ENCODE measurements at places on chromosomes 3 and 15.

DNA sequence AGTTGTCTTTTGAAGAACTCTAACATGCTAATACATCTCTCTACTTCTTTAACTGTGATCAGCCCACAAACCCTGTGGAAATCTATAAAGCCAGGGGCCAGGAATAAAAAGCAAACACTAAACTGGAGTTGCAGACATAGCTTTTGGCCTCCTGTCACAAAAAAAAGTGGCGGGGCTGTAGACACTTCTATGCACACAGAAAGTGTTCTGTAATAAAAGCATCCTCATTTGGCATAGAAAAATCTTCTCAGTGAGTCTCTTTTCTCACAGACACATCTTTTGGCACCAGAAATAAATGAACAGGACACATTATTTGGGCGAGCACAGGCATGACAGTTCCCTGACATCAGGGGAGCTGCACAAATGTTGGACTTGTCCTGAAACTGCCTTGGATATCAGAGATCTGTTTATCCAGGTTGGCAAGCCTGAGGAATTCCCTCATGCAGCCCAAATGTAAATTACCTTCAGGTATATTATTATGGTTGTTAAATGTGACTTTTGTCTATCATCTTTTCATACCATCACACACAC lies 355.4 kb downstream of the FGF12 start:
- DNase-seq = no peak

DNA sequence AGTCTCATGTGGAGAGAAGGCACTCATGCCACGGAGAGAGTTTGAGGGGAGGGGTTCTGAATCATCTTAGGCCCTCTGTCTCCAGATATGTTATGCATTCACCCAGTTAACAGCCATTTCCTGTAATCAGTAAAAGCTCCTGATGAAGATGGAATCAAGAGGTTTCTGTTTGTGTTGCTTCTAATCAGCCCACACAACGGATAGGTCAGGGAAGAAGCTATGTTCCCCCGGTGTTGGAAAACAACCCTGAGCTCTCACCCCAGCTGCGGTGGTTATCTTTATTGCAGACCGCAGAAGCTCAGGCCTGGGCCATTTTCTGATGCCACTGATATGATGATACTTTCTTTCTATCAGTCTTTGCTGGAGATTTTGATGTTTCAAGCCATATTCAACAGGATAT lies 338.5 kb upstream of the ONECUT1 start:
- DNase-seq = peak; percentile 11

GRCh38 chr3:72652395-72652794 lies 195.8 kb downstream of the SHQ1 start:
- DNase-seq = no peak

GRCh38 chr3:95751509-95751908 lies 1062.9 kb upstream of the EPHA6 start:
- peak; percentile 44 for DNase-seq

DNA sequence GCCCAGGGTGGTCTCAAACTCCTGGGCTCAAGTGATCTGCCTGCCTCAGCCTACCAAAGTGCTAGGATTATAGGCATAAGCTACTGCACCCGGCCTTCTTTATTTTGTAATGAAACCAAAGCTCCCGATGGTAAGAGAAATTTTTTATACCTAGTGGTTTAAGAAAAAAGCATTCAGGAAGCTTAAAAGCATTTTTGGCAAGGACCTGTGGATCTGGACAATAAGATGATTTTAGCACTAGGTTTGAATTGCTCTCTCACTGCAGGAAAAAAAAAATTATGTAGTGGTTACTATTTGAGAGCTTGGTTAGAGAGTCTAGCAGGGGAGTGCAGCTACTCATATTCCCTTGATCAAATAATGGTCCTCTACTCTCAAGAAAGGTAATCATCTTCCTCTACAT lies 64.9 kb upstream of the PIK3R4 start:
- no peak for DNase-seq

DNA sequence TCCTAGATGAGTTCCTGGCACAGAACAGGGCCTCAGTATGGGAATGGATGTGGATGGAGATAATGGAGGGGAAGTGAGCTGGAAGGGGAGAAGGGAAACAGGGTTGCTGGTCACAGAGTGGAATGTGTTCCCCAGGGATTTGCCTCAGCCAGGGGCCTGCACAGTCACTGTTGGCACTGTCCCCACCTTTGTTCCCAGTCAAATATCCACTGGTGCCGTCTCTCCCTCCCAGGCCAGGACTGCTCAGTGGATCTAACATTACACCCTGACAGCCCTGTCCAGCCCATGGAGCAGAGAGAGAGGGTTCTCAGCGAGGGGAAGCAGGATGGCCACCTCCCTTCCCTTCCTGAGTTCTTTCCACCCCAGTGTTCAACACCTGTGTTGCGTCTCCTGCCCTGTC lies 1.5 kb upstream of the PPP1R2 start:
- DNase-seq = no peak

DNA sequence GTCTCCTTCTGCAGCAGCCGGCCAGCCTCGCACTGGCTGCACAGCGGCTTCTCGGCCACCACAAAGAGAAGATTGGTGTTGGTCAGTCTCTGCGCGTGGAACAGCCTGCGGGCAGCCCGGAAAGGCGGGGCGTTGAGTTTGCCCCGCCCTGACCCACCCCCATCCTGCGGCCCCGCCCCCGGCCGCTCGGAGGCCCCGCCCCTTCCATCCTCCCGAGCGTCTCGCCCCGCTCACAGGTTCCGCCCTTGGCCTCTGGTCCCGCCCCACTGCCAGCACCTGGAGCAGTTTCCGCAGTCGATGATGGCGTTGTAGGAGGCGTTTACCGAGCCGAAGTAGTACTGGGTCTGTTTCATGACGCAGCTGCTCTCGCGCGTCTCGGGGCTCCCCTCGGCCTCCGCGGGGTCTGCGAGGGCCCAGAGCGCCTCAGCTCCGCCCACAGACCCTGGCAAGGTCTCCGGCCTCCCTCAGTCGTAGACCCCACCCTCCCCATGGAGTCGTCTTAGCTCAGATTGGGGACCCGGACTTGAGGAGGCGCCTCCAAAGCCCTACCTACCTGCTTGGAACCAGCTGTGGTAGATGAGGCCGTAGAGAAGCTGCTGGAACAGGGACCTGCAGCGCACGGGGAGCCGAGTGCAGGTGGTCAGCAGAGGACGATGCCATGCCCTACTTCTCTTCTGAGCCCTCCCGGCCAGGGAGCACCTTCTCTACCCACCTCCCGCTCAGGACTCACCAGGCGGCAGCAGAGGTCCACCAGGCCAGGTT lies 5.9 kb upstream of the TMEM115 start:
- DNase-seq = peak; percentile 69

DNA sequence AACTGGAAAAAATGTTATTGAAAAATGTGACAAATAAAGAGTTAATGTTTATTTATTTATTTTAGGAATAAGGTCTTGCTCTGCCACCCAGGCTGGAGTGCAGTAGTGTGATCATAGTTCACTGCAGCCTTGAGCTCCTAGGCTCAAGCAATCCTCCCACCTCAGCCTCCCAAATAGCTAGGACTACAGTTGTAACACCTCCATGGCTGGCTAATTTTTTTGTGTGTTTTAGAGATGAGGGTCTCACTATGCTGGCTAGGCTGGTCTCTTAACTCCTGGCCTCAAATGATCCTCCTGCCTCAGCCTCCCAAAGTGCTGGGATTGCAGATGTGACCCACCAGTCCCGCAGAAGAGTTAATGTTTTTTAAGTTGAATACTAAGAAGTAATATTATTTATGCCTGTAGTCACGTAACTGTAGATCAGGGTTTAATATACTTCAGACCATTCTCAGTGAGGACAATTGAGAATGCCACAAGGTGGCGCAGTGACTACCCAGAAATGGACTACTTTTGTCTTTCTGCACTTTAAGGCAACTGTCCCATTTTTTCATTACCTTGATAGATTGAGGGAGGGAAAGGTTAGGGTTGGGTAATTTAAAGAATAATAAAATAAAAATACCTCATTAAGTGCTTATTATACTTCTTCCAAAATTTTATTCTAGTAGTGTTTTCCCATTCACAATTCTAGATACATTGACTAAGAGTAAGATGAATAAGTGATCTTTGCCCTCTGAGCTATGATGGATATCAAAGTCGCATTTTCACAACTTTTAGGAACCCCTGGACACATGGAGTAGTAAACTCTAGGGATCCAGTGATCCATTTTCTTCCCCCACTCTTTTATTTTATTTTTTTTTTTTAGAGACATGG lies 6.0 kb downstream of the MUC13 start:
- peak; percentile 67 for DNase-seq

DNA sequence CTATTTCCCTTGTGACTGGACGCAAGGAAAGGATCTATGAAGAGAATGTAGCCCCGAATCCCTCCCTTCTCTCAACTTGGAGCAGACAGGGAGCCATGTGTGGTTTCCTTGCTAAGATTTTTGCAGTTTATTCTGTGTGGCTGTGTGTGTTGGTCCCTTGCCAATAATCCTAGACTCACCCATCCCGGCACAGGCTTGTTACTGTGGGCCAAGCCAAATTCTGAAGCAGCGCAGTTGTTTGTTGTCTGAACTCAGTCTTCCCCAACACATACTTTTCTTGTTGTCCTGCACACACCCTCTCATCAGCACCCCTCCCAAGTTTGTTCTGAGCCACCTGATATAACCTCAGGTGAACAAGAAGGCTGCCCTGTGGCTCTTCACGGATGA lies 193.3 kb upstream of the CTDSPL start:
- no peak for DNase-seq

DNA sequence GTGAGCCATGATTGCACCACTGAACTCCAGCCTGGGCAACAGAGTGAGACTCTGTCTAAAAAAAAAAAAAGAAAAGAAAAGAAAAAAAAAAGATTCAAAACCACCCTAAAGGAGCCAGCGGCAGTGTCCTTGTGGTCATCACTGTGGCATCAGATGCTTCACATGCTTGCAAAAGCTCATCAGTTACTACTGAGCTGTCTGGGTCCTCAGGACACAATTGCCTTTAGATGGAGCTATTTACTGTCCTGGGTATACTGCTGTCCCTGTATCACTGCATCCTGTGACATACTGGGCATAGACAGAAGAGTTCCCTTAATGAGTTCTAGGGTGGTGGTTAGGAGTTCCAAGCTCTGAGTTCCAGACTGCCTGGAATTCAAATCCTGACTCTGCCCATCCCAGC lies 85.8 kb downstream of the LINGO1 start:
- no peak for DNase-seq

DNA sequence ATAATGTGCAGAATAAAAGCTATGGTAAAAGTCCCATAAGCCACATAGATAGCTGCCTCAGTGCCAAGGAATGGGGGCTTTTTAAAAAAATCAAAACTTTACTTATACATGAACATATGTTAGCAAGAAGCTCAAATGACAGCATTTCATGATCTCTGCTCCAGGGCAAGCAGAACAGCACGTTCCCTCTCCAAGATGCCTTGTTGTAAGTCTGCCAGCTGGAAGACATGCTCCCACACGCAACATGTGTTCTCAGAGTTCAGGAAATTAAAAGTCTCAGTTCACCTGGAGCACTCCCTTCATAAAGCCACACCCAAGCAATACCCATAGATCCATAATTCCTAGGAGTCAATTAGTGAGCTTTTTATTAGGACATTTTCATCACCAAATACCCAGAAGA lies 52.2 kb downstream of the ABI3BP start:
- DNase-seq = no peak

DNA sequence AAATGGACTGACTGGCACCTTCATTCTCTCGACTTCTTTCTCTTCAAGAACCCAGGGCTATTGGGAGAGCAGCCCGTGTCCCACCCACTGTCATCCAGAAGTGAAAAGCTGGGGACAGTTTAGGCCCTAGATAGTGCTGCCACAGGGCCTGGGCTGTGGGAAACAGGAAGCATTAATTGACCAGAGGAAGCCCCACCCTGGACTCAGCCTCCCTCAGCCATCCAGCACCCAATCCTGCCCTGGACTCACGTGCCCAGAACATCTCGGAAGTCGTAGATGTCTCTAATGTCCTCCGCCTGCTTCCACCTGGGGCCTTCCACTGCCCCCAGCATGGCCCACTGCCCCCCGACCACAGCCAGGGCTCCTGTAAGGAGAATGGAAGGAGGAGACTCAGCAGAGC lies 2.3 kb downstream of the CAMK1 start:
- DNase-seq = no peak

- DNase-seq = peak; percentile 39
Observed at GRCh38 chr15:43218908-43219706, 1.7 kb downstream of the EPB42 start.

DNA sequence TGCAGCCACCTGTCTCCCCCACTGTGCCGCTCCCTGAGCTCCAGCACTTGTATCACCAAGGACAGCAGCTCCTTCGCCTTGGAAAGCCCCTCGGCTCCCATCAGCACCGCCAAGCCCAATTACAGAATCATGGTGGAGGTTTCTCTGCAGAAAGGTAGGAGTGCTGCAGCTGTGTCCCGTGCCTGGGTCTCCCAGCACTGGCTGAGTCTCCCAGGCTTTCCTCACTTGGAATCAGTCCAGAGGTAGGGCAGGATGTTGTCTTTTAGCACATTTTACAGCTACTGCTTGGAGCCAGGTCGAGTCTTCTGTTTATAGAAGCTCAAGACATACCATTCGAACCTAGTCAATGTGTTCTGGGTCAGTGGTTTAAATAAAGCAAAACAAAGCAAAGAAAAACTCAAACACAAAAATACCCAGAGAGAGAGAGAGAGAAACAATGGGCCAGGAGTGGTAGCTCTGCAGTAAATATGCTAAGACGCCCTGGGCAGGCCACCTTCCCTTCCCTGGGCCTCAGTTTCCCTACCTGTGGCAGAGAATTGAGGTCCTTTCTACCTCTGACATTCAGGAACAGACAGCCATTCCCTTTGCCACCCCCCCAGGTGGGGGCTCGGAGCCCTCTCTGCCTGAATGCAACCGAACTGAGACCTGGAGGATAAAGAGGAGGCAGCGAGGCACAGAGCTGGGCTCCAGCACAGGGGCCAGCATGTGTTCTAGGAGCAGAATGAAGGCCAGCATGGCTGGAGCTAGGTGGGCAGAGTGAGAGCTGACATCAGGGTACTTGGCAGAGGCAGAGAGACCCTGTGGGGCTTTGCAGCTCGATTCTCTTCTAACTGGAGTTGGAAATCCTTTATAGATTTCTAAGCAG lies 44.1 kb downstream of the STARD5 start:
- DNase-seq = no peak

DNA sequence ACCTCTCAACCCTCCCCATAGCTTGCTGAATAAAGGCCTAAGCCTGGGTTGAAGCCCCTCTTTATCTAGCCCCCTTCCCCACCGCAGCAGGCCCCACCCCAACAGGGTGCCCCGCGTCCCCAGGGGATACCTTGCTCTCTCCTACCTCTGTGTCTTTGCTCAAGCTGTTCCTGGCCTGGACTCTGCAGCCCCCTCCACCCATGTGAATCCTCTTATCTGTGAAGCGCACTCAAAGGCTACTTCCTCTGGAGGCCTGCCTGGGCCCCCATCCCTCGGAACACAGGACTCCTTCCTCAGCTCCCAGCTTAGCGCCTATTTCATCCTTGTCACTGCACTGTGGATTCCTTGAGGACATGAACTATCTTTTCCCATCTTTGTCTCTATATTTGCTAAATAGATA lies 61.4 kb upstream of the HERC1 start:
- DNase-seq = peak; percentile 89

- DNase-seq = no peak
Observed at GRCh38 chr15:72936691-72937679, 115.3 kb upstream of the NEO1 start.
